Kidney glomerular epithelial cell (primary cell): ENCODE measurements at places on chromosomes 1 and 21.

- DNase-seq: no peak
These were observed 10.2 kb downstream of the C1orf94 start for GRCh38 chr1:34186741-34187494.

DNA sequence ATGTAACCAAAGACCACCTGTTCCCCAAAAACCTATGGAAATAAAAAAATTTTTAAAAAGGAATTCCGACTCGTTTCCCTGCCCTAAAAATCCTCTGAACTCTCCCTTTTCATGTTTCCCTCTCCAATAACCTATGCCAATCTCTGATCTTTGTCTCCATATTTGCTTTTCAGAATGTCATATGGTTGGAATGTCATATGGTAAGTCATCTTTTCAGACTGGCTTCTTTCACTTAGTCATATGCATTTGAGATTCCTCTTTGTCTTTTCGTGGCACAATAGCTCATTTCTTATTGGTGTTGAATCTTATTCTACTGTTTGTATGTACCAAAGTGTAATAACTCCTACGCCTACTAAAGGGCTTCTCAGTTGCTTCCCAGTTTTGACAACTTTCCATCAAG is 117.5 kb downstream of the BACH1 start:
- DNase-seq: no peak

DNA sequence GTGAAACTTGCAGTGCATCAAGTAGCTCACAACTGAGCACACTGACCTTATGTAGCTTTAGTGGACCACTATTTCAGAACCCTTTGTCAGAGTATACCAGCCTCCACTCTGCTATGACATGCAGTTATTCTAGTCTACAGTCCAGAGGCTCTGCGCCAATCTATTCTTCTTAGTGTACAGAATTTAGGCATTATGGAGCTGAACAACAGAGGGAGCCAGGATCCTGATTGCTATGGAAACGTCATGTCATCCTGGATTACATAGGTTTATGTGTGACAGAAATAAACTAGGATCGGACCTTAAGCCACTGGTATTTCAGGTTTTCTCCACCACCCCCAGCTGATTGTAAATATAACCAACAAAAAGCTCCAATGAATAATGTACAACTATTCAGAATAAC is 48.1 kb upstream of the EEIG2 start:
- DNase-seq: no peak

DNA sequence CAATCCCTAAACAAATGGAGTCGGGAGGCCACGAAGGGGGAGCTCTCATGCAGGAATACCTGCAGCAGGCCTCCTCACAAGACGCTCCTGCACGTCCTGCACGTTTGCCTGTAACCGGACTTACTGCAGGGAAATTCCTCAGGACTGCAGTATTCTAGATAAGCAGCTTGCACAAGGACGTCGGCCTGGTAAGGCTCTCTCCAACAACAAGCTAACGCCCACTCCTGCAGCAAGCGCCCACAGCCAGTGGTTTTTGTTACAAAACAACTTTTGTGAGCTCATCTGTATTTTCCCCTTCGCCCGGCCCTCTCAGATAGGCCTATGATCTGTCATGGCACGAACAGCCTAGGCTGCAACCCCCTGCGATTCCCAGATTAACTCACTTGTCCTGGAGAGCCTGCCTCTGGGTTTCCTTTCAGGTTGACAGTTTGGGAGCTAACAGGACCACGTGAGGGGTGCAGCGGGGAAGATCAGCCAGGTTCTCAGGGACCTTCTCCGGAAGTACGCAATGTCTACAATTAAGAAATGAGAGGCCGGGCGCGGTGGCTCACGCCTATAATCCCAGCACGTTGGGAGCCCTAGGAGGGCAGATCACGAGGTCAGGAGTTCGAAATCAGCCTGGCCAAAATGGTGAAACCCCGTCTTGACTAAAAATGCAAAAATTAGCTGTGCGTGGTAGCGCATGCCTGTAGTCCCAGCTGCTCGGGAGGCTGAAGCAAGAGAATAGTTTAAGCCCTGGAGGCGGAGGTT is 921 bp upstream of the MIB2 start:
- DNase-seq: no peak
